ENCODE measurements at places on chromosomes 5 and 9.

DNA sequence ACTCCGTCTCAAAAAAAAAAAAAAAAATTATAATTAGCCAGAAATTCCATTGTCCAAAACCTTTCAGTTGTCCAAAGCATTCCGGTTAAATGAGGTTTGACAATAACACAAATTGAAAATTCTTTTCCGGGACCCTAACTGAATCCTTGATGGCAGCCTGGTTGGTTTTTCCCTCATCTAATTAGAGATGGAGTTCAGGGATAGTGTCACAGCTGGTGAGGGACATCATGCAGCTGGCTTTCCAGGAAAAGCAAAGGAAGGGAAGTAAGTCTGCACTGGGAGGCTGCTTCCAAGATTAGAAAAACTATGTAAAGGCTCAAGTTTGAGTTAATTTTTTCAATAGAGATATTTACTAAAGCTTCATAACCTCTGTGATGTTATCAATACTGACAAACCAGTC, 195.4 kb downstream of the ADAMTS12 start:
- no peak for DNase-seq

DNA sequence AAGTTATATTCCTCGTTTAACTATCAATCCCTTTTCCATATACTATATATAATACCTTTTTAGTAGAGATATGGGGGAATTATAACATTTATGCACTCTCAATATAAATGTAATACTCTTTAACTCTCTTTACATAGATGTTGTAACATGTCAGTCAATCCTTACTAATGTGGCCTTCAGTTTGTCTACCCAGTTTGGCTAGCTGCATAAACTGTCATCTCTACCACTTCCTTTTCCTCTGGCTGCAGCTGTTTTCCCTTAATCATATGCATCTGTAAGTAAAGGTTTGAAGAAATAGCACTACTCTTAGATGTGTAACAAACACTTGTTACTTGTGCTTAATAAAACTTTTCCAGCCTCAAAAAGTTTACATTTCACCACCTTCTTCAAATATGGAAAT, 13.4 kb downstream of the ABHD17B start:
- no peak for DNase-seq

DNA sequence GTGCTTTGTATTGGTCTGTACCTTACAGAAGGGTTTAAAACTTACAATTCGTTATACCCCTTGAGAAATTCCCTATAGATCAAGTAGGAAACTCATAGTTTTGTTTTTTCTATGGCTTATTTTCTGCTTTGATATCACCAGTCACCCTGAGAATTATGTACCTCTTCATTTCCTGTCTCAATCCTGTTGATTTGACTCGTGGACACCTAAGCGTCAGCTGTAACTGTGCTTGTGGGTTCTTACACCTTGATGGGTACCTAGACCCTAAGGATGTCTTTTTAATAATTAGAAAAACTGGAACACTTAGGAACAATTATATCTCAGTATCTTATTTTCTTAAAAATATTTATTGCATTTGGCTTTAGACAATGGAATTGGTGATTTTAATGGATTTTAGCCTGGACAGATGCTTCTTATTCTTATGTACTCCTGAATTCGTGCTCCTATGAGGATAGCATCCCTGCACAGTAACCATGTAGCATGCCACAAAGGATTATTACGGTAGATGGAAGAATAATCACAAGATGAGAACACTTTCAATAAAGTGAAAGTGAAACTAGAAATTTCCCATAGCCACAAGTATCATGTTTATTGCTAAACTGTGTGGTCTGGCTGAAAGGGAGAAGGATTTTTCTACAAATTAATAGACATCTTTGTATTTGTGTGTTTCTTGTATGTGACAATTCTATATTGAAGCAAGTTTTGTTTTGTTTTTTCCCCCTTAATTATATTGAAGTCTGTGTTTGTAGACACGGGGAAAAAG, 1920.3 kb upstream of the WWC1 start:
- no peak for DNase-seq

DNA sequence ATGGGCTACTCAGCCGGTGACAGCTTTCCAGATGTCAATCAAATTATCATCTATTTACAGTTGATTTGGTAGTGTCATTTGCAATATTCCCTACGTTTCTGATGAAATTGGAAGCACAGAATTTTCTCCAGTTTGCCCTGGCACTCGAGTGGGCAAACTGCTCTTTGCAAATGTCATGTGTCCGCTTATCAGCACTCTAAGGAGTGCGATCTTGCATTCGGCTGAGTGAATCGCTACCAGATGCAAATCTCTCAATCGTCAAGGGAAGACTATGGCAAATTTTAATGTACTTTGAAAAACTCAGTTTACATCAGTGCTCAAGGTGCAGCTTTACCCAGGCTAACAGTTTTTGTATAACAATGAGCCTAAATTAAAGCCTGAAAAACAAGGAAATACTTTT, 66.8 kb downstream of the BNC2 start:
- no peak for DNase-seq

All from tibial artery (tissue), 4 donors.